ENCODE measurements at places on chromosomes 4 and X.

- peak; percentile 88 for DNase-seq
These were observed 104.1 kb downstream of the GPAT3 start for GRCh38 chr4:83639849-83640493.

- DNase-seq, result peak; percentile 51
These were observed 42.6 kb upstream of the TADA2B start for GRCh38 chr4:7000421-7001176.

GRCh38 chr4:169815606-169816005, 57.9 kb upstream of the HPF1 start:
- no peak for DNase-seq

DNA sequence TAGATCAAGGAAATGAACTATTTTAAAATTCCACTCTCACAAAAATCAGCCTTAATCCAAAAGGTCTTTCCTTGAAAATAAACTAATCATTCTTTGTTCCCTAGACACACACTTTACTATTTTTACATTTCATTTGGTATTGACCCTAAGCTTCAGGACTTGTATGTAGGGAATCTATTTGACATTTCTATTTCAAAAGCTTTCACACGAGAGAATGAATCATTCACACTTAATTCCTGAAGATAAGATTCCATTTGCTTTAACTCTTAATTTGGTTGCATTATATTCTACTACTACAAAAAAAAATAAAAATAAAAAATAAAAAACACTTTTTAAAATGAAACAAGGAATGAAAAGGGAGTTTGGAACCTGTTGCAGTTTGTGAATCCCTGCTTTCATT, 43.7 kb downstream of the EDNRA start:
- DNase-seq, result no peak

- no peak for DNase-seq
These were observed 595.1 kb downstream of the RAB28 start for GRCh38 chr4:12889054-12889453.

DNA sequence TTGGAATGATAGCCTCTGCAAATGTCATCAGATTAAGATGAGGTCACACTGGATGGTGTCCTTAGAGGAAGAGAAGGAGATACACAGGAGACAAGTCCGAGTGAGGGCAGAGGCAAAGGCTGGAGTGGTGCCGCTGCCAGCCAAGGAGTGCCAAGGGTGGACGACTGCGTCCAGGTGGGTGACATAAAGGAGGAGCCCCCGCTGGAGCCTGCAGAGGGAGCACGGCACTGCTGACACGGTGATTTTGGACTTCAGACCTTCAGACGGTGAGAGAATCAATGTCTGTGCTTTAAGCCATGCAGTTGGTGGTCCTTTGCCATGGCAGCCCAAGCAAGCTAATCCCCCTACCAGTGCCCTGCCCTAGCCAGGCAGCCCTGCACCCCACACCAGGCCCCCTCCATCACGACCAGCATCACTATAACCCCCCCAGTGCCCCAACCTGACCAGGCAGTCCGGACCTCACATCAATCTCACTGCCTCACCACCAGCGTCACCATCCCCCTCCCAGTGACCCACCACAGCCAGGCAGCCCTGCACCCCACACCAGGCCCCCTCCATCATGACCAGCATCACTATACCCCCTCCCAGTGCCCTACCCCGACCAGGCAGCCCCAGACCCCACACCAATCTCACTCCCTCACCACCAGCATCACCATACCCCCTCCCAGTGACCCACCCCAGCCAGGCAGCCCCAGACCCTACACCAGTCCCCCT, 130.0 kb downstream of the HMX1 start:
- no peak for DNase-seq

- DNase-seq, result no peak
These were observed 16.0 kb downstream of the CCNQ start for GRCh38 chrX:153582896-153583295.

DNA sequence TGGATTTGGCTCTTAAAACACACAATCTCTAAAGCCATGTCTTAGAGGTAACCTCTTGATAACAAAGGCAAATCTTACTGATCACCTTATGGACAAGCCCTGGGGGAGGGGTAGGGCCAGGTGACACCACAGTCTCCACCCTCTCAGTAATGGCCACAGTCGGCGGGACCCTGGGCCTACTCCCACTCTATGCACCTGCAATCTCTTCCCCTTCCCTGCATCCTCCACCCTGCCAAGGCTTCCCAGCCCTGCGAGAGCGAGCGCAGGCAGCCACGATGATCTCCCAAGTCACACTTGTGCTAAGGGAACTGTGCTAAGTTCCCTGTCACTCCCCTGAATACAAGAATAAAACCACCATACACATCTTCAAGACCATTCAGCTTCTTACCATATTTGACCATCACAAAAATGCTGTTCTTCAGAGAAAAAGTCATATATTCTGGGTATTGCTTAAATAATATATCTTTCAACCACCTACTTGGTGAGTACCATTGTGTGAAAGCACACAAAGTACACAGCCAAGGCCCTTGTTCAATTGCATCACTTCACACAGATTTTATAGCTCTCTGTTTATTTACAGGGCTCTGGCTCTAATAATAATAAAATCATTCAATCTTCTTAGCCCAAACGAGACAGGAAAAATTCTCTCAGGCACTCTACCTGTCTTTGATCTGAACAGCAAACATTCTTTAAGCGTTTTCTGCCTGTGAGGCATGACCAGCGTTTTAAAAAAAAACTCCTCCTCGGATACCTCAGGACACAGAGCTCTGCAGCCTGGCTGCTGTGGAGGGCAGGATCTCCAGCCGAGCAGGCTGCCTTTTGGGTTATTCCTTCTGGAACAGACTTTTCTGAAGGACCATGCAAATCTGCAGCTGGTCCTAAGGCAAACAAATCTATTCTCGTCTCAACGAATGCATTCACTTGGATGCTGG, 115.7 kb upstream of the MAP3K15 start:
- no peak for DNase-seq

DNA sequence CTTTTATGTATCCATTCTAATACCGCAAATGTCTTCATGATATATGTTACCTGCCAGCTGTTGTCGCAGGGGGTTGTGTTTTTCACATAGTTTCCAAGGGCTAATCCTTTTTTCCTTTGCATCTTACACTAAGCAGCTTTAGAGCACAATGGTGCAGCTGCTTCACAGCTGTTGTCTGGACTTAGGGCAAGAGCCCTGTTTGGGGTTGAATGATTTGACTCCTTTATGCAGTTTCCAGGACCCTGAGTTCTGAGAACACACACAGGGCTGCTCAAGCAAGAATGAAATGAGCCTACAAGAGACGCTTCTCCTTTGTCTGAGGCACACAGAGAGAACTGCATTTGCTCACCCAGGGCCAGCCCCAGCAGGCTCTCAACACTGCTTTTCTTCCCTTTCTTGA, 20.2 kb downstream of the CCNG2 start:
- no peak for DNase-seq

GRCh38 chr4:95204267-95204844, 344.4 kb downstream of the UNC5C start:
- no peak for DNase-seq

DNA sequence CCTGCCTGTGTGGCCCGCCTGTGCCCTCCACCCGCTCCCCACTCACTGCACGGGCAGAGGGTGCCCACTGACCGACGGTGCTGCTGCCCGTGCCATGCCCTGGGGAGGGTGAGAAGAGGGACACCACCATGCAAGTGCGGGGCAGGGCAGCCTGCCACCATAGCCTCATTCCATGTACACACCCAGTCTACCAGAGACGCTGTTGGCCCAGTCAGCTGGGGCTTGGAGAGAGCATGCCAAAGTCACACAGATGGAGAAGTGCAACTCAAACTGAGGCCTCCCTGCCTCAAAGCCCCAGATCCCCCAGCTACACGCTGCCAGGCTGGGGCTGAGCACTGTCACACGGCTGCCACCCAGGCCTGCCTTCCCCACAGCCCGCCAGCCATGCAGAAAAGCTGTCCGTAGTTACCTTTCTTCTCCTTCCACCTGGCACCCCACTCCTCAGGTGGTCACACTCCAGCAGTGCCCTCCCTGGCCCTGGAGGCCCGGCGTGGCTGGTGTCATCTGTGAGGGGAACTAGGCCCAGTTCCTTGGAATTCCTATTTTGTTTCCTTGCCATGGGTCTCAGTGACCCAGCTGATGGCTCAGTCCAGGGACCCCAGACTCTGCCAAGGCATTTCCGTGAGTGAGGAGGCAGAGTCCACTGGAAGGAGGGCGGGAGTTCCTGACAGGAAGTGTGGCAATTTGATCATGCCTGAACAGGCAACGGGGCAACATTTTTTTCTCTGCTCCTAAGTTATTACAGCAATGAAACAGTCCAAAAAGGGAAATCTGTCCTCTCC, at the start of gene SLC2A9:
TSS of gene SLC2A9 (minus strand) at position 627 of the 782 bp plus-strand sequence. CDS start at position 559, 68 bp downstream.
- no peak for DNase-seq

GRCh38 chrX:71994601-71995000, 84.0 kb downstream of the NHSL2 start:
- no peak for DNase-seq

DNA sequence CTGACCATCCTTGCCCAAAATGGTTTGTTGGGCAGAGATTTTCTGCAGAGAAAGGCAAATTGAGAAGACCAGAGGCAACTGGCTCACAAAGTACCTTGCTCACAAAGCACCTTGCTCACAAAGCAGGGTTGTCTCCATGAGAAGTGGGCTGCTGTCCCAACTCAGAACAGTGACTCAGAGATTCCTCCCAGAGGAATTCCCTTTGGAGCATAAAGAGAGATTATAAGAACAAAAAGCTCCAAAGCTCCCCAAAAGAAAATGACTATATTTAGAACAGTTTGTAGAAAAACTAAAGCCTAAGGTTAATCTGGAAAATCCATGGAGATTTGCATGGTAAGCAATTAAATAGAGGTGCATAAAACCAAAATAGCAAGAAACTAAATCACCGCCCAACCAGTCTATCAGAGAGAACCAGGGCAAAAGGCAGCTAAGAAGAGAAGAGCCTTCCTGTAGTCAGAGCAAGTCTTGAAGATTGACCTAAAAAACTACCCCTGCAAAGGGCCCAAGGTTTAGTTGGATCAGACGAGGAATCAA, 731.4 kb downstream of the FAT4 start:
- no peak for DNase-seq

- no peak for DNase-seq
These were observed 30.2 kb upstream of the LGI2 start for GRCh38 chr4:25060963-25061340.

DNA sequence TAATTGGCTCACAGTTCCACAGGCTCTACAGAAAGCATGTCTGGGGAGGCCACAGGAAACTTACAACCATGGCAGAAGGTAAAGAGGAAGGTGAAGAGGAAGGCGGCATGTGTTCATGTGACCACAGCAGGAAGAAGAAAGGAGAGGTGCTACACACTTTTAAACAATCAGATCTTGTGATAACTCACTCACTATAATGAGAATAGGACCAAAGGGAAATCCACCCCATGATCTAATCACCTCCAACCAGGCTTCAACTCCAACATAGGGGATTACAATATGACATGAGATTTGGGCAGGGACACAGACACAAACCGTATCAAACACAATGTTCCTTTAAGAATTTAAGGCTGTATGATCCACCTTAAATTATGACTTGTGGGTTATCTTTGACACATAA, 10.5 kb upstream of the PGM2 start:
- DNase-seq, result no peak

GRCh38 chrX:128165884-128166408, 113.7 kb upstream of the ACTRT1 start:
- DNase-seq, result no peak

DNA sequence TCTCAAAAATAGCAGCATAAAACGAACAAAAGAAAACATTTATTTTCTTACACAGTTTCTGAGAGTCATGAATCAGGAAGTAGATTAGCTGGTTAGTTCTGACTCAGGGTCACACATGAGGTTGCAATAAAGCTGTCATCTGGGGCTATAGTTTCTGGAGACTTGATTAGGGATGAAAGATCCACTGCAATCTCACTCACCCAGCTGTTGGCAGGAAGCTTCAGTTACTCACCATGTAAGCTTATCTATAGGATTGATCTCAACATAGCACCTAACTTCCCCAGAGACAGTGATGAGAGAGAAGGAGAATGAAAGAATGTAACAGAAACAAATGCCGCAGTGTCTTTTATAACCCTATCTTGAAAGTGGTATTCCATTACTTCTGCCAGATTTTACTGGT, 435.5 kb downstream of the GABRG1 start:
- no peak for DNase-seq

DNA sequence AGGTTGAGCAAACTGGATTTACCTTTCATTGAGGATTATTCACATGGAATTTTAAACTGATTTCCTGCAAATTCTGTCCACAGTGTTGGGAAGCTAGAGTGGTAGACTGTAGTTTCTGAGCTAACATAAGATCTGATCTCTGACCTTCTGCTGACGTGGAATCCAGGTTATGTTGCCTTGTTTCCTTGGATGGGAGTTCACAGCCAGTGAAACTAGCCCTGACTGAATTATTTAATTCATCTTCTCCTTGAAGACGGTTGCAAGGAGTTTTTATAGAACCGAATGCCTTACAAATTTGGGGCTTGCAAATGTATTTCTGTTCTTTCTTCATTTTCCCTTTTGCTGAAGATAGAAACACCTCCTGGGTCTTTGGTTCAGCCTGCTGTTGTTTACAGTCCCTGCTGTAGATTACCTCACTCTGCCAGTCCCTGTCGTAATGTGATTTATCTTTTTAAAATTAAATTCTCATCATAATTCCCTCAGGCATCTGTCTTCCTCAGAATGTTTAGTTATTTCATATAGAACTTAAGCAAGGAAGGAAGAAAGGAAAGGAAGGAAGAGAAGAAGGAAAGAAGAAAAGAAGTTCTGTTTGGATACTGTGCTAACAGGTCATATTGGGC, 113.9 kb downstream of the CEP135 start:
- DNase-seq, result no peak

- peak; percentile 43 for DNase-seq
These were observed 11.8 kb upstream of the ZNF630 start for GRCh38 chrX:48083212-48083611.

DNA sequence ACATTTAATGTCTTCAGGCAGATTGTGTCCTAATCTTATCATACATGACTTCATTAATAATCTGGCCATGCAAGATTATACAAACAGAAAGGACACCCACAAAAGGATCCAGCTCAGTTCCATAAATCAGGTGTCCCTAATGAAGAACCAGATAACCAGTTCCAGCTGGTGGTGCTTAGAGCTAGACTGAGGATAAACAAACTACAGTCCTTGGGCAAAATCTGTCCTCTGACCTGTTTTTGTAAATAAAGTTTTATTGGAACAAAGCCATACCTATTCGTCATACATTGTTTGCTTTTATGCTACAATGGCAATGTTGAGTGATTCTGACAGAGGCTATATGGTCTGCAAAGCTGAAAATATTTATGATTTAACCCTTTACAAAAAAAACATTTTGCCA, 199.5 kb downstream of the MID1IP1 start:
- DNase-seq, result no peak

GRCh38 chrX:119132316-119132715, 4.7 kb upstream of the KIAA1210 start:
- no peak for DNase-seq
